Activated T-cell treated with anti-CD3 and anti-CD28 coated beads for 48 hours (primary cell): ENCODE measurements at places on chromosomes 16 and 17.

DNA sequence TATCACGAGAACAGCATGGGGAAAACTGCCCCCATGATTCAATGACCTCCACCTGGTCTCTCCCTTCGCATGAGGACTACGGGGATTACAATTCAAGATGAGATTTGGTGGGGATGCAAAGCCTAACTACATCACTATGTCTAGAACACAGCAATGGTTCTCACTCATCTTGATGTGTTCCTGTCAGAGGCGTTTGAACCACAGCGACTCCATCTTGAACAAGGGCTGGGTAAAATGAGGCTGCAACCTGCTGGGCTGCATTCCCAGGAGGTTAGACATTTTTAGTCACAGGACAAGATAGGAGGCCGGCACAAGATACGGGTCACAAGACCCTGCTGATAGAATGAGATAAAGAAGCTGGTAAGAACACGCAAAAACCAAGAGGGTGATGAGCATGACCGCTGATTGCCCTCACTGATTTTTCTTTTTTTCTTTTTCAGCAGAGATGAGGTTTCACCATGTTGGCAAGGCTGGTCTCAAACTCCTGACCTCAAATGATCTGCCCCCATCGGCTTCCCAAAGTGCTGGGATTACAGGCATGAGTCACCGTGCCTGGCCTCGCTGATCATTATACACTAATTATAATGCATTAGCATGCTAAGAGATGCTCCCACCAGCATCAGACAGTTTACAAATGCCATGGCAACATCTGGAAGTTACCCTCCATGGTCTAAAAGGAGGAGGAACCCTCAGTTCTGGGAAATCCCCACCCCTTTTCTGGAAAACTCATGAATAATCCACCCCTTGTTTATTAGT, 3.0 kb upstream of the PPY start:
- DNase-seq = no peak

DNA sequence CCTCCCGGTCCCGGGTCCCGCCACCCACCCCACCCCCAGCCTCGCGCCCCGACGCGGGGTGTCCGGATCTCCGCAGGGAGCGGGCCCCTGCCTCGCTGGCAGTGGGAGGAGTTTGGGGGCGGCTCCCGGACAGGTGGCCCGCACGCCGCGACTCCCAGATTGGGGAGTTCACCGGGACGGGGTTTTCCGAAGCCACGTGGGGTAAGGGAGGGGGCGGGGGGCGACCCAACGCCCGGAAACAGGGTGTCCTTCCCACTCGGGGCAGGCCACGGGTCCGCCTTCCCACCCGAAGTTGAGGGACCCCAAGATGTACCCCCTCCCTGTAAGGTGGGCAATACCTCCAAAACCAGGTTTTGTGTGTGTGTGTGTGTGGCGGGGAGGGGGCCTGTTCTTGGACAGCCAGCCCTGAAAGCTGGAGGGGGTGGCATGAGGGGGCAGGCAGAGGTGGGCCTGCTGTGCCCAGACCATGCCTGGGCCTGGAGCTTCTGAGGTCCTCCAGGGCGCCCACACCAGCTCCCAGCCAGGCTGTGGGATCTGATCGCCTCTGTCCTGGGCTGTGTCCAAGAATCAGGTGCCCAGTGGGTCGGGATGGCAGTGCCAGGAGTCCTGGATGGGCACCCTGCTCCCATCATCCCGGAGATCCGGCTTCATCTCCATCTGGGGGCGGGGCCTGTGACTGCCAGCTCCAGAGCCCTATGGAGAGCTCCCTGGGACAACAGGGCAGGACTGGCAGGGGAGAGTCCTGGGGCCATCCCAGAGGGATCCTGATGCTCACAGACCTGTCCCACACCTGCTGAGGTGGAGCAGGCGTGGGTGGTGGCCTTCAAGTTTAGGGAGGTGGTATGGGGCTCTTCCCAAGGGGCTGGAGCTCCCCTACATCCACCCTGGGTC, 767 bp downstream of the SYNGR2 start:
- peak; percentile 57 for DNase-seq

DNA sequence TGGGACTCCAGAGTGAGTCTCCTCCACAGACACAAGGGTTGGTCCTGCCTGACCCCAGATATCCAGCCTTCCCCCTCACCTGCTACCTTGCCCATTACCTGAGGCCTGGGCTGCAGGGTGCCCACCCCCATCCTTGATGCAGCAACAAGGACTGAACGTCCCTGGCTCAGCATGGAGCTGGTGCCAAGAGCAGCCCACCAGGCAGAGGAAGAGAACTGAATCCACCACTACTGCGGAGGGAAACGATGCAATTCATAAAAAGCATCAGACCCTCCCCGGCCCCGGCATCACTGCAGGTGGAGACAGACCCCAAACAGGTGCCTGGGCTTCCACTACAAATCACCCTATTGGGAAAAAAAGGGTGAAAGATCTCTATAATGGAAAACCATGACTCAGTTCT, 131.0 kb upstream of the TNRC6C start:
- no peak for DNase-seq

DNA sequence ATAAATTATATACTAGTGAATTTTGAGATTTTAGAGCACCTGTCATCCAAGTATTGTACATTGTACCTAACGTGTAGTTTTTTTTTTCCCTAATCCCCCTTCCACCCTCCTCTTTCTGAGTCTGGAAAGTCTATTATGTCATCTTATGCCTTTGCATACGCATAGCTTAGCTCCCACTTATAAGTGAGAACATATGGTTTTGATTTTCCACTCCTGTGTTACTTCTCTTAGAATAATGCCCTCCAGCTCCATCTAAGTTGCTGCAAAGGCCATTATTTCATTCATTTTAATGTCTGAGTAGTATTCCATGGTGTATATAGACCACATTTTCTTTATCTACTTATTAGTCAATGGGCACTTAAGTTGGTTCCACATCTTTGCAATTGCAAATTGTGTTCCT, 177.0 kb upstream of the C16orf82 start:
- DNase-seq = no peak

DNA sequence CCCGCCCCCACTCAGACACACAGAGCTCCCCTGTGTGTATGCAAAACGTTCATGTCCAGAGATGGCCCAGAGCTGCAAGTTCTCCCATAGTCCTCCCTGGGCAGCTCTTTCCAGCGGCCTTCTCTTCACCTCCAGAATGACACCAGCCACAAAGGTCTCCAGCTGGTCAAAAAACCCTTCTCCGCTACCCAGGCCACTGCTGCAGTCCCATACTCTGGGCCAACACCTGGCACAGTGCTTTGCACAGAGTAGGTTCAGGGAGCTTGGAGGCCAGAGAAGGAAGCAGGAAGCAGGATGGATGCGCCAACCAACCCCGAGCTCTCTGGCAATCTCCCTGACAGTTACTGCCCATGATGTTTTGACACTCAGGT, 1.1 kb upstream of the STAT5B start:
- no peak for DNase-seq

- DNase-seq = no peak
Observed at GRCh38 chr17:42849031-42849430, 2.0 kb upstream of the AOC3 start.

DNA sequence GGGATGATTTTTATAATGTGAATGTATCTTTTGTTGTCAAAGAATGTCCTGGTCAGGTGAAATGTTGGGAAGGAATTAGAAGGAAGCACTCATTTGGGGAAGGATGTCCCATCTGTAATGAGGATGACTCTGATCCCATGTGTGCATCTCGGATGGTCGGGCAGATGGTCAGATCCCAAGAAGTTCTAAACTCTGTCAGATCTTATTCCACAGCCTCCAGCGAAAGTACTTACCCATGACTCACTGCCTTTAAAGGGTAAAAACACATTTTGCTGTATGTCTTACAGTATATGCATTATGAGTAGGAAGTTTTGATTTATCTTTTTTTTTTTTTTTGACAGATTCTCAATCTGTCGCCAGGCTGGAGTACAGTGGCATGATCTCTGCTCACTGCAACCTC, 548 bp upstream of the KRTAP4-11 start:
- no peak for DNase-seq

- no peak for DNase-seq
Observed at GRCh38 chr17:32849879-32850278, 27.0 kb downstream of the MYO1D start.
